ENCODE measurements at places on chromosomes 2 and 18. TPM values are rescaled to one million over a fixed set of nuclear protein-coding genes. Genes with fewer than 3 reads are reported as not detected.

DNA sequence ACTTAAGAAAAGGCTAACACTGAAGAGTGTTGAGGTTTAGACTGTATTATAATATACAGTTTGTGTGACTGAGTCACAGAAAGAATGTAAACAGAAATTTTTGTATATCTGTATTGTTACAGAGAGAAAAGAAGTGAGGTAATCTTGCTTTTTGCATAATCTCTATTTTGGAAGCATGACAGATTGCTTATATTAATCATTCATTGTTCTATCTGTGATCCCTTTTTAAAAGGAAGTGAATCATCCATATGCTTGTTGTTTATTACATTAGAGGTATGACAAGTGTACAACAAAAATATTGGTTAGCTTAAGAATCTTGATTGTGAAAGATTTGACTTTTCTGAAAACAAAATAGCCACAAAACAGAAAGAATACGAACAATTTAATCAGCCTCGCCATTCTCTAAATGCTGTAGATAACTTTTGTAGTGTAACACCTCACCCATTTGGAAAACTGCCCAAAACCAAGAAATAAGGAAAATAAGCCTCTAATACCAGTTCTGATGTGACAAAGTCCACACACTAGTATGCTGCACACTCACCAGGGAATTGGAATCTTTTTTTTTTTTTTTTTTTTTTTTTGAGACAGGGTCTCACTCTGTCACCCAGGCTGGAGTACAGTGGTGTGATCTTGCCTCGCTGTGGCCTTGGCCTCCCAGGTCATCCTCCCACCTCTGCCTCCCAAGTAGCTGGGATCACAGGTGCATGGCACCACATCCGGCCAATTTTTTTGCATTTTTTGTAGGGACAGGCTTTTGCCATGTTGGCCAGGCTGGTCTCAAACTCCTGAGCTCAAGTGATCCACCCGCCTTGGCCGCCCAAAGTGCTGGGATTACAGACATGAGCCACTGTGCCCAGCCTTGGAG is 91.5 kb upstream of the LPIN2 start:
- DNase-seq, result no peak

TET3 gene
- total RNA-seq, result 27.5 TPM

DNA sequence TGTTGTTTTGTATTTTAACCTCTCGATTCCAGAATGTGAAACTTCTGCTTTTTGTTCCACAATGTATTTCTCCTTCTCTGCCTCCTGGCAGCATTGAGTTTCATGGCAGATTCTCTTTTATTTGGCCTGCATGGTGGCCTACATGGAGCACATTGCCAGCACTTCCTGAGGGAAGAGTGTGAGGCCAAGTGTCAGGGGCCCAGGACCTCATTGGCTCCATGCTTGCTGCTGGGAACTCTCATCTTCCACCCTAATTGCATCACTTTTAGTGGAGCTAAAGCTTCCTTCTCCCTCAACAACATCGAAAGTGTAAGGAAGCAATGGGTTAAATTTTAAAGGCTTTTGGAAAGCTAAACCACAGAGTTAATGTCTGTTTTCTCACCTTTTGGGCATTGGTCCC is 9.5 kb downstream of the TRIB2 start:
- DNase-seq, result no peak

PPP4R3B gene
- total RNA-seq, result 53.4 TPM

- no peak for DNase-seq
These were observed 356.5 kb upstream of the HNMT start for GRCh38 chr2:137607722-137608318.

GRCh38 chr2:100964681-100965169 is 37.4 kb upstream of the RPL31 start:
- no peak for DNase-seq

GPAT2 gene
- total RNA-seq, result not detected

DNA sequence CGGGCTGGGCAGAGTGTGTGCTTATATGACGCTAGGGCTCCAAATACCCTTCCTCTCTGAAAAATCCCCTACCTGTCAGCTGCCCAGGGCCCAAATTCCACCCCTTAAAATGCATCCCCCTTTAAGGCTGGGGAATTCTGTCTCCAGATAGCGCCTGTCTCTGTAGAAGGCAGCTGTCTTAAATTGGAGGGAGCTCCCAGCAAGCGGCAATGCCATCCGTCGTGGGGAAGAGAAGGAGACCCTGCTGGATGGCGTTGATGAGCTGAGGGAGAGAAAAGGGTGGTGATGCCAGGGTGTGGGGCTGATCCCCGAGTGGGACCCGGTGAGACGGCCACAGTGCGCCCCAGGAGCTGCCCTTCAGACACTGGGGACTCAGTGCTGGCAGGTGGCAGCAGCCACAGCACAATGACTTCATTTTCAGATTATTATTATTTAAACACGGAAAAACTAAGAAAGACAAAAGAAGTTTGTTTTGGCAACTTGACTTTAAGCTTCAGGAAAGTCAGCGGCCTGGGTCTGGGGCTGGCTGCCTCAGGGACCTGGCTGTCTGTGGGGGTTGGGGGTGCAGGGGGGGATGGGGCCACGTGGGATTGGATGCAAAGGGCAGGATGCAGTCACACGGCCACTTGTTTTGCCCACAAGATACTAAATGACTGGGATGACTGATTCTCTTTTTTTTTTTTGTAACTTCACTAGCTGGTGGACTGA is 152.8 kb downstream of the TFCP2L1 start:
- DNase-seq, result no peak

DNA sequence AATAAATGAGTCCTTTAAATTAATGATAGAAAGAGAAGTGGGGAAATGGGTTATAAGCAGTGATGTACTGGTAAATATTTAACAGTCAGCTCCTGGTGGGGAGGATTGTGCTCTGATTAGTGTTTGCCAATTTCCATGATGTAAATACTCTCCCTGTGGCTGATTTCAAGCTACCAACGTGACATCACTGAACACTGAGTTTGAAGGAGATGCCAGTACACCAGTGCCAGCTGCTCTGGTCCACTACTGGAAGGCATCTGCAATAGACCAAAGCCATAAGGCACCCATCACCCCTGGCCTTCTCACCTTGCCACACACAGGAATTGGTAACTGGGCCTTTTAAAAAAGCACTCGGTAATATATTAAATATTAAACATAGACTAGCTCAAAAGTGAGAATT is 77.7 kb downstream of the TGOLN2 start:
- DNase-seq, result no peak

DNA sequence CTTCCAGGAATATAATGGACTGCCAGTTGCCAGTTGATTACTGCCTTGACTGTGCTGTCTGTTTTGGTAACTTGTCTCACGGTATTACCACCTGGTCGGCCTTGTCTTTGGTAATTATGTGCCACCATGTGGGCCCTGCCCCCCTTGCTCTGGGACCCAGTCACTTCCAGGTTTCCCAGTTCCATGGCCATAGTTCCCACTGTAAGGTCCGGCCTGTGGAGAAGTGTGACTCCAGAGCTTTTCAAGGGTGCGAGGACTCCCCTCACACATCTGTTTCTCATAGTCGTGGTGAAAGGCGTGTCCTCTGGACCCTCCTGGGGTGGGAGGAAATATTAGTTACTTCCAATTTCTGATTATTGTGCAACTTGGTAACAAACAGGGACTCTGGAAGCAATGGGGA is 150.5 kb downstream of the SEPTIN10 start:
- DNase-seq, result no peak

DNA sequence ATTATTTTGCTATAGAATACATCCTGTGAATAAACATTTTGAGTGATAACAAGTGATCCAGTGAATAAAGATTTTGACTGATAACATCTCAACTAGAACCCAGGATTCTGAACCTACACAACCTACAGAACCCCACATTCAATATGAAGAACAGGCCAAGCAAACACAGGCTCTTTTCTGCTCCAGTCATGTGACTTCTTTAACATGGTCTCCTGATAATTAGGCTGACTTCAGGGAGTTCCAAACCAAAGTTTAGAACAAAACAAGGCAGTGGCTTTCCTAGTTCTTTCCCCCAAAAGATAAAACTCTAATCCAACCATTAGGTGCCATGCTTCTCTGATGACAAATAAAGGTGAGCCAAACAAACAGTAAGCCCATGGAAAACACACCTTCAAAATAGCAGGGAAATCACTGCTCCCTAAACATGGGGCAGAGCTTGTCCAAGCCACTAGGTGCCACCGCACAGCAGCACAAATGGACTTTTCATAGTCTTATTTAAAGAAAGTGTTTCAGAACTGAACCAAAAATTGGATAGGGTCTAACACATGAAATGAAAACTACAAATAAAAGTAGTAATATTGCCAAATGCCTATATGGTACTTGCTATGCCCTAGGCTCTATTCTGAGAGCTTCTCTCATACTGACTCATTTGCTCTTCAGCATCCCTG is 95.3 kb downstream of the EVA1A start:
- no peak for DNase-seq

- no peak for DNase-seq
These were observed 217.7 kb downstream of the AGAP1 start for GRCh38 chr2:235711527-235711926.

DNA sequence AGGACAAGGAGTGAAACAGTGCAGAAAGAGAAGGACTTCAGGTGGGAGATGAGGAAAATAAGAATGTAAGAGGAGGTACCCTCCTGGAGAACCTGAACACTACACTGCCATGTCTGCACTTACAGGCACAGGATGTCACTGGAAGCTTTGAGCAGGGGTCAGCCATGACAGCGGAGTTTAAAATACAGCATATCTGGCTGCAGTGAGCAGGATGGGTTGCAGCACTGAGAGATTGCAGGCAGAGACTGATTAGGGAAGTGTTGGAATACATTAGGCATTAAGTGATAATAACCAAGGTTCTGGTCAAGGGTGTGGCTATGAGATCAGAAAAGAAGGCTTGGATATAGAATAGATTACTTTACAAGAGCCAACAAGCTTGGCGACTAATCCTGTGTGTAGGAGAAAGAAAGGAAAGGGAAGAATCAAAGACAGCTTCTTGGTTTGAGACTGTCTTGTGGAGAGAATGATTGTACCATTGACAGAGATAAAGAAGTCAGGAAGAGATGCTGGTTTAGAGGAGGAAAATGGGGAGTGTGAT is 171.1 kb upstream of the RBMS1 start:
- DNase-seq, result no peak

GRCh38 chr18:36299015-36299414 is 1.5 kb downstream of the FHOD3 start:
- DNase-seq, result no peak

All from osteocyte (in vitro differentiated cells).